ENCODE measurements at places on chromosomes 6 and 20. TPM values are rescaled to one million over a fixed set of nuclear protein-coding genes. Genes with fewer than 3 reads are reported as not detected.

- DNase-seq, result peak; percentile 43
These were observed 1.1 kb upstream of the CLIC1 start for GRCh38 chr6:31737315-31737990.

- DNase-seq, result no peak
These were observed 16.3 kb upstream of the SERPINB9 start for GRCh38 chr6:2919401-2919800.

The ZSCAN12 gene
- 1.9 TPM for polyA plus RNA-seq

- DNase-seq, result peak; percentile 66
These were observed 273.9 kb upstream of the TAB2 start for GRCh38 chr6:149043476-149044130.

GRCh38 chr20:12875510-12875909, 133.3 kb upstream of the SPTLC3 start:
- no peak for DNase-seq

DNA sequence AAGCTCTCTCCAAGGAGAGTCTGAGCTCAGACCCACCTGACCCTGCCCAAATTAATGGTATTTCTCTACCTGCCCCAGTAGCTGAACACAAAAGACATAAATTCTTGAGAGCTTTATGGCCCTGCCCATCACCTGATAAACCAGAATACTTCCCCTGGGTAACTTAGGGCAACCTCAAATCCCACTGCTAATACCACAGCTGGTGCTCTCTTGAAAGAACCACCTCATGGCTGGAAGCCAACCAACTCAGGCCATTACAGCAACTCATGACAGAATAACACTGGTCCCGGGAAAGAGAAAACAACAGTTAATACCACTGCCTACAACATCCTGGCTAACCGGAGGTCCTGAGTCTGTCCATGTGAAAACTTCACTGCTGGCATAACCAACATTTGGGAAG, 328.6 kb downstream of the NKAIN2 start:
- no peak for DNase-seq

DNA sequence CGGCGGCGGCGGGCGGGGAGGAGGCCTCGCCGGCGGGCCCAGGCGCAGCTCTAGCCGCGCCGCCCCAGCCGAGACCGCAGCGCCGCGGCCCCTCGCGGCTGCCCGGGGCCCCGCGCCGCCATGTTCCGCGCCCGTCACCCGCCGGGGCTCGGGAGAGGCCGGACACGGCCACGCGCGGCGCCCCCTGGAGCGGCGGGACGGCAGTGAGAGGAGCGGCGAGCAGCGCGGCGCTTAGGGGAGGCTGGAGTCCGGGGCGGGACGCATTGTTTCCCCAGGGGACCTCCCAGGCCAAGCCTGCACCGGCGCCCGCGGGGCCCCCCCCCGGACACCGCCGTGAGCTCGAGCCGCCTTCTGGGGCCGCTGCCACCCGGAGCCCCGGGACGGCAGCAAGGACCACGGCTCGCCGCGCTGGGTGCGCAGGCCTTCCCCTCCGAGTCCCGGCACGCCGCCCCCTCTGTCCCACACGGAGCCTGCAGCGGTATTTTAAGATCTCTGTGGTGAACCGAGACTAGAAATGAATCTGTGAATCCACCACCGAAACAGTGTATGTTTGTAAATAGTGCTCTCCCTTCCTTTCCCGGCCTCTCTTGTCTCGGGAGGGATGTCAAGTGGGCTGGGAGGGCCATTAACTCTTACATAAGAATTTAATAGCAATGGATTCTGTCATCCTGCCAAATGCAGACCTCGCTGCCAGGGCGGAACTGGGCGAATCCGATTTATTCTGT, 424 bp upstream of the KIF13A start:
- DNase-seq, result peak; percentile 49

GRCh38 chr6:9136141-9136822, 700.9 kb upstream of the SLC35B3 start:
- DNase-seq, result no peak

GRCh38 chr6:116666869-116667268, 1.7 kb downstream of the ZUP1 start:
- DNase-seq, result no peak

DNA sequence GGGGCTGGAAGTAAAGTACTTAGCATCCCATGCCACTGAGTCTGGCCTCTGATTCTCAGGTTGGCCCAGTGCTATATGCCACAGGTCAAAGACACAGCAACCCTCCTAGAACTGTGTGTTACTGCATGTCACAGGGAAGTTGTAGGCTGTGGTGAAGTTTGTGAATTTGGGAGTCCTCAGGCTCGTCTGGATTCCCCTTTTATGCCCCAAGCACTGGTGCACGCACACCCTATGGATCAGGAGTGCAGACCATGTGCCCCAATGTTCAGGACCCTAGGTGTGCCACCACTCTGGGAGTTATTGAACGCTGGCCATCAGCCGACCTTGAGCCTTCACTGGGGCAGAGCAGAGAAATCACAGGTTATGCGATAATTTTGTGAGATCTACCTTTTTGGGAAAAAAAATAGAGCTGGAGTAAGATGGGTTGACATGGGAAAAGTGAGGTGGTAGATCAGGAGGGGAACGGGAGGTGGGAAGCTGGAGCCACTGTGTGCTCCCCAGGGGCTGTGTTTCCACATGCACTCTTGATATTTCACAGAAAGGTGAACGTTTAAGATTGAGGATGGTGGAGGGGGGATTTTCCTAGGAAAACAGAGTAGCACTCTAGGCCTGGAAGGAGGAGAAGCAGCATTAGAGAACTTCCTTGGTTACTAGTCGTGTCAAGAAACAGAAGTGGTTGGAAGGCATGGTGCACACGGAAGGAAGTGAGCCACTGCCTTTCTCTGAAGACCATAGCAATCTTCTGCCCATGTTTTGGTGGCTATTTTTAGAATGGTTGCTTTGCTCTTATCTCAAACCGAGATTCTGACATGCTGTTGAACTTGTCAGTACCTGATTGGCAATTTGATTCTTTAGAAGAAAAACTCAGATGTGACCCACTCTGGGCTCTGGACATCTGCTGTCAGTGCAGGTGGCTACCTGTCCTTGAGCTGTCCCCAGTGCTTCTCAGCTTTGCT, 44.1 kb downstream of the DUSP22 start:
- DNase-seq, result no peak

- DNase-seq, result no peak
These were observed 8.2 kb downstream of the PRPH2 start for GRCh38 chr6:42714098-42714761.

- DNase-seq, result no peak
These were observed 85.9 kb upstream of the HMGCLL1 start for GRCh38 chr6:55664591-55665587.

The TFAP2D gene
- not detected for polyA plus RNA-seq

DNA sequence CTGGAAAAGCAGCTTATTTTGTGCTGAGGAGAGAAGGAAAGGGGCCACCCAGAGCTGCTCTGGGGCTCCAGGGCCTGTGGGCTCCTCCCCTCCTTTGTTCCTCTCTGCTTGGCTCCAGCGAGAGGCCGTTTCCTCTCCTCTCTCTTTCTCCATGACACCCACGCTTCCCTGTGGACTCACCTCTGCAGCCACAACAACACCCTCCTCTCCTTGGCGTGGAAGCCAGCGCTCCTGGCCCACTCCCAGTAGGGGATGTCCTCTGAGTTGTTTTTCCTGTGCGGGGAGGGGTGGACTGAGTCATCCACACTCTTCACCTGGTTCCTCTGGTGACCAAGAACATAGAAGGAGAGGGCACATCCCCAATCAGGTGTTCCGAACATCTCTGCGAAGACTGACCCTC, 4.9 kb upstream of the CDSN start:
- DNase-seq, result no peak

- no peak for DNase-seq
These were observed 131.2 kb downstream of the PFDN4 start for GRCh38 chr20:54339093-54339492.

The RTF2 gene
- 111 TPM for polyA plus RNA-seq

The TDP2 gene
- polyA plus RNA-seq, result 52.6 TPM

The C20orf141 gene
- 0.54 TPM for polyA plus RNA-seq

DNA sequence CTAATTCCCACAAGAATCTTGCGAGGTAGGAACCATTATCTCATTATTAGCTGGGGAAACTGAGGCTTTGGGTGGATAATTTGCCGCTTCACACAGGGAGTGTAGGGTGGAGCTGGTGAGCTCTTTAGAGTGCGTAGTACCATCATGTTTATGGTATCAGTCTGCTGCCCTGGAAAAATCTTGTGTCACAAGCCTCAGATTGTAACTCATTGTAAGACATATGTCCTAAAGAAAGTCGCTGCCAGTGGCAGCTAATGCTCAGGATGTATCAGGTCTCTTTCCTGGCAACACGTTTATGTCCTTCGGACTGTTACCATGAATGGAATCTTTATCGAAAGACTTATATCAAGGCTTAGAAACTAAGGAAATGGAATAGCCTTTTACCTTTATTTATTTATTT, 1.9 kb downstream of the ZFAND3 start:
- no peak for DNase-seq

- DNase-seq, result no peak
These were observed 11.7 kb downstream of the OSER1 start for GRCh38 chr20:44198872-44199271.

GRCh38 chr6:43966853-43967718, 160.2 kb downstream of the MRPL14 start:
- no peak for DNase-seq

The TMEM74B gene
- polyA plus RNA-seq, result 3.7 TPM

DNA sequence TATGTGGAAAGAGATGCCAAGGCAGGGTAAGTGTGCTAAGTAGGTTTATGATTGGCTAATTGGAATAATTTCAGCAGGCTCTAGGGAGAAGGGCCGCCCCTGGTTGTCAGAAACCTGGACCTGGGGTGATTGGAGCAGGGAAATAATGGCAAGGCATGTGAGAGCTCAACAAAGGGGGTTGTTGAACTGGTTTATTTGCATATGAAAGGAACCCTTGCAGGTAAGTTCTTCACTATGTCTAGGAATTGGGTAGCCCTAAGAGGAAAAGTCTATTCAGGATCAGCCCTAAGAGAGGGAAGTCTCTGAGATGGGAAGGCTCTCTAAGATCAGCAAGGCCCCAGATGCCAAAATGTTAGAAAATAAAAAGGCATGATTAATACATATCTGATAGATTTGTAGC, 175.4 kb upstream of the PRND start:
- no peak for DNase-seq

DNA sequence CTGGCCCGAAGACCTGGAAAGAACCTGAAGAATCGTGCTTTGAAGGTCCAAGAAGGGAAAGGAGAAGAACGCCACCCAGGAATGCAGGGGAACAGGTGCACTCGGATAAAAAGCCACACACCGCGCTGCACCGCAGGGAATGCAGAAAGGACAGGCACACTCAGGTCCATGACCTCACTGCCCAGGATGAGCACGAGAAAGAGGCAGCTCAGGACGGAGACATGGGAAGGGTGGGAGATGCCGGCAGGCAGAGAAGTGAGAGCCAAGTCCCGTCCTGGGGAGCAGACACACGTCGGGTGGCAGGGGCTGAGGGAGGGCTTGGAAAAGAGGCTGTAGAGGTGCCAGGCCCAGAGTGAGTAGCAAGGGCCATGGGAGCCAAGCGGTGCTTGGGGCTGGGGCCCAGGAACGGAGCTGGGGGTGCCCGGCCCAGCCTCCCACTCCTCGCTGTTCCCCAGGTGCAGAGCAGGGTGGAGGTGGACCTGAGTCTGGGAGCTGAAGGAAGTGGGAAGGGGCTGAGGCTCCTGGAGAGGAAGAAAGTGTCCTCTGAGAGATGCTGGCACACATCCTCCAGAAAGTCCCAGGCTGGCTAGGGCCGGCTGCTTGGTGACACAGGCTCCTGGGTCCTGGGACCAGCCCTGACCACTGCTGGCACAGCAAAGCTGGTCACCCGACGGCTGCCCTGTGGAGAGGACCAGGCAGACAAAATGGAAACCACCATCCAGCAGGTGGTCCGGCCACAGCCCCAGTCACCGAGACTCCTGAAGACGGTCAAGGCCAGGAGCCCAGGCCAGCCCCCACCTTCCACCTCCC, 91.3 kb downstream of the PSMB1 start:
- no peak for DNase-seq

- no peak for DNase-seq
These were observed 43.4 kb upstream of the MRGBP start for GRCh38 chr20:62752671-62753501.

DNA sequence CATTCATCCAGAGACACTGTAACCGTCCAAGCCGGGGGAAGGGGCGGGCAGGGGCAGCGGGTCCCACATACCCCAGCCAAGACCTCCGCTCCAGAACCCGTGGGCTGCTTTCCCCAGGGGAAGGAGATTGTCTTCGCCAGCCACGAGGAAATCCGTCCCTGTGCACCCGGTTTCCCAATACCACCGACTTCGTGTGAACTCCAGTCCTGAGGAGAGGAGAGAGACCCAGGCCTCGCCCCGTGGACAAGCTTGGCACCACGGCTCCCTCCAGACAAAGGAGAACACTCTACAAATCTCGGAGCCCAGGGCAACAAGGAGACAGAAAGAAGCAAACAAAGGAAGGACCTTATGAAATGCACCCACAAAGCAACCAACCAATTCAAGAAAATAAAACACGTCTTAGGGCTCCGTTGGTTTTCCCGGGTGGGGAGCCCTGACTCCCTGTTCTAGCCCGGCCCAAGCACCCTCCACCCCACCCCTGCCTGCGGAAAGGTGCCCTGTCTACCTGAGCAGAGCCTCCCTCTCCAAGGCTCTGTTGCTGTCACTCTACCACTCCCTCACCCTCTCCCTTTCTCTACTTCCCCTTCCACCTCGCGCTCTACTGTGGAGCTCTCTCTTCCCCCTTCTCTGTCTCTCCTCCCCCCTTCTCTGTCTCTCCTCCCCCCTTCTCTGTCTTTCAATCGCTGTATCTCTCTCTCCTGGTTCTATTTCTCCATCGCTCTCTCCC, 1382.8 kb upstream of the DEFB115 start:
- DNase-seq, result no peak

The SPATS1 gene
- not detected for polyA plus RNA-seq

DNA sequence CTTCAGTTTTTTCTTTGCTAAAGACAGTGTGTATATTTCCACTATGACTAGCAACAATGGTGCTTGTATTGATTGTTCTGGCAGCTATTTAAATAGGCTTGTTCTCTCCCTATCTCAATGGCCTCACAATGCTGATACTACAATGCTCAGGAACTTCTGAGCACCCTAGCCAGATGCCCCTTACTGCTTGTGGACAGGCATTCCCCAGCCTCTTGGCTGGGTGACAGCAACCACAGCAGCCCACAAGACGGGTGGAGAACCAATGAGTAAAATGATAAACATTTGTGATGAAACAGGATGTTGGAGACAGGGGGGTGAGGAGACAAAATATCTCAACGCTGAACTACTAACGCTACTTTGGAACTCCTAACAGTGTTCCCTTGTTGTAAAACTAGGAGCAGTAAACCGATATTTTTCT, 42.3 kb downstream of the HIVEP2 start:
- peak; percentile 65 for DNase-seq

DNA sequence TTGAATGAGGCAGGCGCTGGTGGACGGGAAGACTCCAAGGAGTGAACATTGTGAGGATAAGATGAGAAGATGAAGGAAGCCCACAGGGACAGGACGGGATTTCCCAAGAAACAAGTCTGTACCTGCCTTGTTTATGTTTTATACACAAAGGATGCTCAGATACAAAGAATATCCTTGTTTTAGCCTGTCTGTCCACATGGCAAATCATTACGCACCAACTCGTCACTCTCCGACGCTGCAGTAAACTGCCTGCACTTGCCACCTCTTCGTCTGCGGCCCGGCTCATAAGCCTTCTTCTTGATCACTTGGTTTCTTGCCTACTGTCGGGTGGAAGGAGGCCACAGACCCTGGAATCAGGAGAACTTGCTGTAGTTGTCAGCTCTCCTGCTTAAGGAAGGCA, 85.4 kb downstream of the CD83 start:
- no peak for DNase-seq

The SCRT2 gene
- polyA plus RNA-seq, result not detected

The FARS2 gene
- polyA plus RNA-seq, result 12.9 TPM
